Non-pigmented ciliary epithelial cell (primary cell): ENCODE measurements at places on chromosomes 11 and 22.
A peak's percentile ranks its signal among the peaks of the same experiment; 100 is the strongest.

DNA sequence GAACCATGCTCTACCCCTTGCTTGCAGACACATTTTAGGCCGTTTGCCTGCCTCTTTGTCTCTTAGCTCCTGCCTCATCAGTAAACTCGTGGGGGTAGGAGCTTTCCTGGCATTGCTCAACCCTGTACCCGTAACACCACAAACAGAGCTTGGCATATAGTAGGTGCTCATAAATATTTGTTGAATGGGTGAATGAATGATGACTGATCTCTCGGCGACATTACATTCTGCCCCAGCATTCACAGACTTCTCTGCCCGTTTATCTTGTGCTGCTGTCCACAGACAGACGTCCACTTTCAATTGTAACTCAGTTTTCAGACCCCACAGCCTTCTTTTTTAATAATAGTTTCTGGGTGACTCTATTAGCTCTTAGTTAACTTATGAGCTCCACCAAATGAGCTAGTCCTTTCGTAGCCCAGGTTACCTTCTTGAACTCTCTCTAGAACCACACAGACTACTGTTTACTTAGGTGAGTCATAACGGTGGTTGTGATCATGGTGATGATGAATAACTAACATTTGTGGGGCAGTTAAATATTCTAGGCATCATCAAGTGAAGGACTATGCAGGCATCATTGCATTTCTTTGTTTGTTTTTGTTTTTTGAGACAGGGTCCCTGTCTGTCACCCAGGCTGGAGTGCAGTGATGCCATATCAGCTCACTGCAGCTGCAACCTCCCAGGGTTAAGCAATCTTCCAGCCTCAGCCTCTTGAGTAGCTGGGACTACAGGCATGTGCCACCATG lies 188.4 kb downstream of the ADAMTS15 start:
- no peak for DNase-seq

- no peak for DNase-seq
These were observed 257.8 kb upstream of the SYN3 start for GRCh38 chr22:33315954-33316353.

DNA sequence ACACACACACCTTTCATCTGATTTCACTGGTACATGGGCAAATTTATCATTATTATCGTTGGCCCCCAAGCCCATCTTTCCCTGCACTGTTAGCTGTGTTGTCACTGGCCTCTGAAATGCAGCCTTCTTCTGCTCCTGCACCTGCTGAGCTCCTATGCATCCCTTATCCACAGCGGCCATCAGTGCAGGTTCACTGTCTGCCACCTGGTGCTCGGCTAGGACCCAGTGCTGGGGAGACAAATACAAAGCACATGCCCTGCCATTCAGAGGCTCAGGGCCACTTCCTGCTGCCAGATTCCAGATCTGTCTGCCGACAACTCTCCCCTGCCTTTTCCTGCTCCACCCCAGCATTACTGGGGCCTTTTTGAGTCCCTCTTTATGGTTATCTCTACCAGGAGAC lies 1205.4 kb downstream of the TBC1D22A start:
- no peak for DNase-seq

DNA sequence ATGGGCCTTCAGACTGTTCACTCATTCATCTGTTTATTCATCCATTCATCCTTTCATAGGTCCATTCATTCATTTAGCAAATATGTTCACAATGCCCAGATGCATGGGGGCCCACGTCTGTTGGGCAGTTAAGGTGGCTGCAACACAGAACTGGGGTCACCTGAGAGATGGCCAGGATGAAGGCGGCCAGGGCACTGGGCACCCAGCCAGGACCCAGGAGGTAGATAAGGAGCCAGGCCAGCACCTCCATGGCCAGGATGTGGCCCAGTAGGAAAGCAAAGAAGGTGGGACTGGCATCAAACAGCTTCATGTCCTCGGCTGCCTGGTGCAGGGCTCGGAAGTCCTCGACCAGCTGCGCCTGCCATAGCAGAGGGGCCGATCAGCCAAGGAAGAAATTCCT lies 12.2 kb downstream of the FADS3 start:
- DNase-seq, result no peak

DNA sequence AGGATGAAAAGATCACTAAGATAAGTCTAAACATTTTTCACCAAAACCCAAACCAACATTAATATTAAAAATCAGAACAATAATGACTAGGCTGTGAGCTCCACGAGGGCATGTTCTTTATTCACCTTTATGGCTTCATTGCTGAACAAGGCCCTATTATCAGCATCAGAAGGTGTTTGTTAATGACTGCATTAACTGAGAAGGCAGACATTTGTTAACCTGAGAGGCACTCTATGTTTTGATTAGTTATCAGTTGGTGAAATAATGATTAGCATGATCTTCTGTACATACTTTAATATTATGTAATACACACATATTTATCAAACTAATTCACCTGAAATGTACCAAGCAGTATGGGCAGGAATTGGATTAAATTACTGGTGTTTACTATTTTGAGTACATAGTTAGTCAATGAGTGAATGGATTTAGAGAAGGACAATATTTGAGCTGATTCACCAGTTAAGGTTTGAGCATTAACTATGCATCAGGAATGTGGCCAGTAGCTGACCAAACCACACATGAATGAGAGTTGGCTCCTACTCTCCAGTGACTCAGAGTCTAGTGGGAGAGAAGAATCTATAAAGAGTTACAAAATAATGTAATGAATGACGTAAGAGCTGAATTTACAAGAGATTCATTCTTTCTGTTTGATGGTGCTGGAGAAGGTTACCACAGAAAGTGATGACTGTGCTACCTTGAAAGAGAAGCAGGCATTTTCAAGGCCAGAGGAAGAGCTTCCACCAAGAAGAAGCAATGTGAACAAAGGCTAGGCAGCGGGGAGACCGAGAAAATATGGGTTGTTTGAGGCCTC lies 6.7 kb downstream of the IL18 start:
- peak; percentile 99 for DNase-seq

DNA sequence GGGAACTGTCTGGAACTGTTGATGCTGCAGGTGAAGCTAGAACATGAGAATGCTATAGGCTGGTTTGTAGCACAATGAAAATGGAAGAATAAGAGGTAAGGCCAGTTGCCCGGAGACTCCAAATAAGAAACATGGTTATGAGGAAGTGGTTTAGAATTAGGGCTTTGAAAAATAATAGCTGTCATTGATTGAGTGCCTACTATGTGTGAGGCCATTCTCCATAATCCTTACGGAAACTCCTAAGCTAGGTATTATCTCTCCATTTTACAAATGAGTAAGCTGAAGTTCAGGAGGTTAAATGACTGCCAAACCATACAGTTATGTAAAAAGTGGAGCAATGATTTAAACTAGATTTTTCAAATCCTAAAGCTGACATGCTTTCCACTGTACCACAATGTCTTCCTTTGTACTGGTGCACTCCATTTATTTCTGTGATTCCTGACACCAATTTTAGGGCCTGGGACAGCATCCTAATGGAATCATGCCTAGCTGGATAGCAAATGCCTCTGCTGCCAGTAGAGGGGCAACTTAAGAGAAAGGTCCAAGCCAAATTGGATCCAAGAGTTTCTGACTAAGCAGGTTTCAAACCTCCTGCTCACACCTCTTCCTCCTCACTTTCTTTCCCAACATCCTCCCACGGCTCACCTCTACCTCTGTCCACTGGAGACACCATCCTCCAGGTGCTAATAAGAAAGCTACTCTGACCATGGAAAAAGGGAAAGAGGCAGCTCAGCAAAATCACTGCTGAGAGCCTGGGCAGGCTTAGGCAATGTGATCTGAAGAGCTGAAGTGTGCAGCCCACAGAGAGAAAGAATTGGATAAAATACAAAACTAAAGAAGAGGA lies 46.9 kb upstream of the PICALM start:
- DNase-seq, result no peak

- no peak for DNase-seq
These were observed 81.2 kb downstream of the DSCAML1 start for GRCh38 chr11:117715801-117716200.

- DNase-seq, result no peak
These were observed 6.9 kb downstream of the MCAT start for GRCh38 chr22:43136255-43136654.

DNA sequence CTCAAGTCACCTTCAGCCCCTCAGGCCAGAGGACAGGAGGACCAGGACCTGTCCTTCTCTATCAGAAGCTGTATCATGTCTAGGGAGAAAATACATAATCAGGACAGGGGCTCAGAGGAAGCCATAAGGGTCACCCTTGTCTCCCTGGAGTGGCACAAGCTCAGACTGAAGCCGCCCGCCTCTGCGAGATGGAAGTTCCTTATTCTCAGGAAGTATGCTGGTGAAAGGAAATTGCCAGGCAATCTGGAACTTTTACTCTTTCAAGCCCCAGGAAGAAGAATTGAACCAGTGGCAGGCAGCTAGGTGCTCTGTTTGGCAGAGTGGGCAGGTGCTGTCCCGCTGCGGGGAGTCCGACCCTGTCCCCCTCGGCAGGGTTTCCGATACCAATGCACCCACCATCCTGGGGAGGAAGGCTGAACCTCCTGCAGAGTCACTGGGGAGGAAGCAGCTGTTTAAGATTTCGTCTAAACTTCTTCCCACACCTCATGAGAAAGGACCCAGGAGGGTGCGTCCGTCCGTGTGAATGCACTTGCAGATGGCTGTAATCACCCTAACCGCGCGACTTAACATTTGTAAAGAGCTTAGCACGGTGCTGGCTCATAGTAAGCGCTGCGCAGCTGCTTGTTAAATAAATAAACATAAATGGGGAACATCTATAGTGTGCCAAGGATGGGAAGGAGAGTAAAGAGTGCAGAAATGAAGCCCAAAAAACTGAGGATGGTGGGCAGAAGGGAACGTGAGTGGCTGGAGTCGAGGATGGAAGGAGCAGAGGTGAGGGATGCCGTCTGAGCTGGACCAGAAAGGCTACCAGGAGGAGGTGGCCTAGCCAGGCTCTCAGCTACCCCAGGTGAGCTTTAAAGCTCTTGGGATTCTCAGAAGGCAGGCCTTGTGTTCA lies 5.0 kb upstream of the ANO1 start:
- DNase-seq, result peak; percentile 3

DNA sequence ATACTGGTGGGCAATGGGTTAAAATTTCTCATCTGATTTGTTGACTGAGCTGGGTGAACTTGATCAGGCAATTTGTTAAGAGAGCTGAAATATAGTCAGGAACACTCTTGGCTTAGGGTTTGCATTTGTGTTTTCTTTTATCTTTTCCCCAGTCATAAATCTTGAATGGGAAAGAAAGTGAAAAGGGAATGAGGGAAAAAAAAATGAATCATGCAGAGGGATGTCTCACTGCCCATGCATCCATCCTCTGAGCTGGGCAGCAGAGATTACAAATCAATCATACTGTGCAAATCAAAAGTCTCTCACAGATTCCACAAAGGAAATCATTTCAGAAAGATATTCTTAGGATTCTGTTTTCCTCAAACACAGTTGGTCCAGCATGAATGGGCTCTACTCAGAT lies 174.2 kb upstream of the MPPED2 start:
- no peak for DNase-seq

DNA sequence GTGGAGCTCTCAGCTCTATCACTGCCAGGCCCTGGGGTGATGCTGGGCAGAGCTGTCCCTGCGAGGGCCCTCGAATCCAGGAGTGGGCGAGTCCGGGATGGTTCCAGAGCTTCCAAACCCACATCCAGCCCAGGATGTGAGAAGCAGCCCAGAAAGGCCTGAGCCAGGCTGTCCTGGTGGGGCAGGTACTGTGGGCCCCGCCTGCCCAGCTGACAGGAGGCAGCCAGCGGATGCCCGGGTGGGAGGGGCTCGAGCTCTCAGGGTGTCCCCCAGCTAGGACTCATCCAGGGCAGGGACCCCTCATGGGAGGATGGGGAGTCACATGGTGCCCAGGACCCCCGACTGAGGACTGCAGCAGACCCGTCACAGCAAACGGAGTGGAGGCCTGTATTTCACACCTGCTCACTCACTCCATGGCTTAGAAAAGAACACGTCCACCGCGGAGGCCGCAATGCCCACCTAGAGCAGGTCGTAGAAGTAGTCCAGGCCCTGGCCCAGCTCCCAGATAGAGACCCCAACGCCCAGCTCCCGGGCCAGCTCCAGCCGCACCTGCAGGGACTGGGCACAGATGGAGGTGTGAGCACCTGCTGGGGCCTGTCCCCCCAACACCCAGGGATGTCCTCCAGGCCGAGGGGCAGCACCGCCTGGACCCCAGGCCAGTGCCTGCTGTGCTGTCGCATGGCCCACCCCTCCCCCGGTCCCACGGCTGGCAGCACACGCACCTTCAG lies 26.9 kb downstream of the TSPAN4 start:
- no peak for DNase-seq

DNA sequence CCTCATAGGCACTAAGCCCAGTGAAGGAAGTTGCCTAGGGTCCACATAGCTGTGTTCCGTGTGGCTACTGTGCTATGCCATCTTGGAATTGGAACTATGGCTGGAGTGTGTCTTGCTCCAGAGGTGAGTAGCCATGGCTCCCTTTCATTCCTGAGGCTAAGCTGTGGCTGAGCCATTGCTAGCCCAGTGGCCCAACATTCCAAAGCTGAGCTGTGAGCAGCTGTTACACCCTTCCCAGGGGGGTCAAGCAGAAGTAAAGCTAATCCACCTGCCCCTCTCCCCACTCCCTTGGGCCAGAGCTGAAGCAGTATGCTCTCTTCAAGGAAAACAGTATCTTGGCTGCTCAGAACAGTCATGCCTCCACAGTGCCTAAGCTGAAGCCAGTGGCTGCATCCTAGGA lies 51.1 kb downstream of the USP35 start:
- no peak for DNase-seq

GRCh38 chr22:38403812-38404211 lies 51.2 kb downstream of the KCNJ4 start:
- DNase-seq, result no peak

DNA sequence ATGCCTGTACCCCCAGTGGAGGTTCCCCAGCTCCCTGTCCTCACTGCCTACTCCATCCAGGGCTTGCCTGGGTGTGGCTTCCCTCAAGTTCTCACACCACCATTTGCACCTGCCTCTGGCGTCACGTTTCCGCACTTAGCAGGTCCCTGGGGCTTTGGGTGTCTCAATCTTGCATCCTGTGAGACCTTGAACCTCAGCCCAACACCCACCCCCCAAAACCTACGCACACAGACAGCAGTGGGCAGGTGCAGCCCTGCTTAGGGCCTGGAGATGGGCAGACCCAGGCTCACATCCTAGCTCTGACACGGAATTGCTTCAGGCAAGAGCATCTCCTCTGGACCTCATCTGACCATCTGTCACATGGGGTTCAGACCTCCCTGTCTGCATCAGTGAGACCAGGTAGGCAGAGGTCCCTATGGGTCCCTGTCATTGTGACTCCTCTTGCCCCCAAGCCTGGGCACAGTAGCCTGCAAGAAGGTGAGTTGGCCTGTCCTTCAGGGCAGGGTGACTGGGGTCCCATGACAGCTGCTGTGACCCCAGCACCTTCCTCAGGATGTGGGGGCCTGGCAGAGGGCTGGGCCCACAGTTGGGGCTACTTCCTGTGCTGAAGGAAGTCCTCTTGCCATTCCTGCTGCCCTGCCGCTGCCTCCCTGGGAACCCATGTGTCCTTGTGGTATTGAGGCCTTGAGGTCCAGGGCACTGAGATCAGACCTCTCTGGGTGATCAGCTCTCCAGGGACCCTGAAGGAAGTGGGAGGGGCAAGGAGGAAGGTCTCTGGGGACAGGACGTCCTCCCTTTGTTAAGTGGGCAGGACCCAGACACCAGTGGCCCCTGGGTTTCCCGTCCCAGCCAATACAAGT lies 2.0 kb downstream of the SIPA1 start:
- DNase-seq, result no peak

- no peak for DNase-seq
These were observed 19.7 kb downstream of the NNMT start for GRCh38 chr11:114315749-114316368.
